ENCODE measurements at places on chromosomes 5 and 9. TPM values are rescaled to one million over a fixed set of nuclear protein-coding genes. Genes with fewer than 3 reads are reported as not detected.

GRCh38 chr5:137490591-137490990, 8.5 kb downstream of the SPOCK1 start:
- no peak for DNase-seq
- H3K36me3 ChIP-seq = no peaks in the 10 kb centered on the region
- no peak overlapping the region for H3K4me3 ChIP-seq
- no peak overlapping the region for H3K27ac ChIP-seq
- no peaks in the 10 kb centered on the region for H3K27me3 ChIP-seq
- H3K4me1 ChIP-seq = no peaks in the 10 kb centered on the region

The WDR31 gene
- 3.0 TPM for total RNA-seq

DNA sequence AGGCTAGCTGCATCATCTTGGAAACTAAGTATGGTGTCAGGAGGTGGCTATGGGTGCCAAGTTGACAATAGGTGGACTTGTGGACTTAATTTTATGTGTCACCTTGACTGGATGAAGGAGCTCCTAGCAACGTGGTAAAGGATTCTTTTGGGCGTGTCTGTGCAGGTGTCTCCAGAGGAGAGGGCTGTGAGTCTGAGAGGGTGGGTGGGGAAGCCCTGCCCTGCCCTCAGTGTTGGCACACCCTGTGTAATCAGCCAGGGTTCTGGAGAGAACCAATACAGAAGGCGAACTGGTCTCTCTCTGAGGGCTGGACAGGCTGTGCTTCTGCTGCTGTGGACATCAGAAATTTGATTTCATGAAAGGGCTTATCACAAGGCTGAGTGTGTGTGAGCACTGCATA, 61.0 kb downstream of the GTF3C4 start:
- H3K27me3 ChIP-seq = no peaks in the 10 kb centered on the region
- H3K4me3 ChIP-seq = no peak overlapping the region
- H3K36me3 ChIP-seq = no peaks in the 10 kb centered on the region
- H3K4me1 ChIP-seq = no peaks in the 10 kb centered on the region
- peak; percentile 38 for DNase-seq
- H3K27ac ChIP-seq = no peak overlapping the region

- H3K27ac ChIP-seq = no peak overlapping the region
- H3K4me3 ChIP-seq = no peak overlapping the region
- DNase-seq = no peak
- no peaks in the 10 kb centered on the region for H3K4me1 ChIP-seq
- no peaks in the 10 kb centered on the region for H3K36me3 ChIP-seq
These were observed 166.0 kb downstream of the OLFM1 start for GRCh38 chr9:135253305-135254004.

The SLC6A3 gene
- not detected for total RNA-seq
